ENCODE measurements at places on chromosomes 11 and 22.
A peak's percentile ranks its signal among the peaks of the same experiment; 100 is the strongest.

- no peak for DNase-seq
Measured at GRCh38 chr22:47495110-47495509, 732.7 kb downstream of the TBC1D22A start.

DNA sequence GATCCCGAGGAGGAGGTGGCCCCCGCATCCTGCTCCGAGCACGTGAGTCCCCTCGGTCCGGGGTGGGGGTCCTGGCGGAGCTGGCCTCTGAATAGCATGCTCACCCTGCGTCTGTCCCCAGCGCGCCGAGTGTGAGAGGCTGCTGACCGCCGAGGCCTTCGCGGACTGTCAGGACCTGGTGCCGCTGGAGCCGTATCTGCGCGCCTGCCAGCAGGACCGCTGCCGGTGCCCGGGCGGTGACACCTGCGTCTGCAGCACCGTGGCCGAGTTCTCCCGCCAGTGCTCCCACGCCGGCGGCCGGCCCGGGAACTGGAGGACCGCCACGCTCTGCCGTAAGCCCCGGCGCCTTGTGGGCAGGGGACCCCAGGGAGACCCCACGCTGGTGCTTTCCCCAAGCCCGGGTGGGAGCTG lies 3.5 kb downstream of the MUC2 start:
- peak; percentile 31 for DNase-seq

DNA sequence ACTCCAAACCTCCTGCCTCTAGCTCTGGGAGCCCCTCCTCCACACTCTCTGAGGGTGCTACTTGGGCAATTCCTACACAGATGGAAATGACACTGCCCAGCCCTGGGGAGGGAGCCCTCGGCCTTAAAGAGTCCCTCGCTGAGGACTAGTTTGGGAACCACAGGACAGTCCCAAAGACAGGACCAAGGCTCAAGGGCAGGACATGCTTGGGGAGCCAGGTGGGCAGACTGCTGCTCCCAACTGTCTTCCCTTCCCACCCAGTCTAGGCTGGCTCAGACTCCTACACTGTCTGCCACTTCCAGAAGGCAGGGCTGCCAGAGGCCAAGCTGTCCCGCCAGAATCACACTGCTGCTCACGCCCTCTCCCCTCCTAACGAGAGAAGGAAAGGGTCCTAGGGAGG lies 9.8 kb downstream of the ARRB1 start:
- no peak for DNase-seq

- no peak for DNase-seq
Measured at GRCh38 chr11:112722148-112722547, 239.1 kb upstream of the NCAM1 start.

DNA sequence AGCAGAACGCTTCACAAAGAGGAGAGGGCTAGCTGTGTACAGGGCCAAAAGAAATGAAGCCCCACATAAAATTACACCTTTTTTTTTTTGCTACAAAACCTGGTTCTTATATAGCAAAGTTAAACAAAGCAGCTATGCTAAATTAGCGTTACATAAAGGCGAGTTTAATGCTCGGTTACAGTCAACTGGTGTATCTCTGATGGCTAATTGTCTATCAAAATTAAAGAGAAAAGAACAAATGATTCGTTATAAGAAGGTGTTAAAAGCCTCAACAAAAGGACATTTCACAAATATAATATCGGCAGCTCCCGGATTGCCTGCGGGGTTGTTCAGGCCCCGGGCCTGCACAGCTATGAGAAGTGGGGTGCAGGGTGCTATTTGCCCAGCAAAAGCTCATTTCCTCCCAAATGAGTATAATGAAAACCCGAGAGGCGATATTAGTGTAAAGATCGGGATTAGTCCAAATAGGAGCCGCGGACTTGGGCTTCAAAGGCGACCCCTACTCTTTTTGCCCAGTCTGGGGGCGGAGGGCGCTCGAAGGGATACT lies 13.3 kb upstream of the PAX6 start:
- DNase-seq = no peak

DNA sequence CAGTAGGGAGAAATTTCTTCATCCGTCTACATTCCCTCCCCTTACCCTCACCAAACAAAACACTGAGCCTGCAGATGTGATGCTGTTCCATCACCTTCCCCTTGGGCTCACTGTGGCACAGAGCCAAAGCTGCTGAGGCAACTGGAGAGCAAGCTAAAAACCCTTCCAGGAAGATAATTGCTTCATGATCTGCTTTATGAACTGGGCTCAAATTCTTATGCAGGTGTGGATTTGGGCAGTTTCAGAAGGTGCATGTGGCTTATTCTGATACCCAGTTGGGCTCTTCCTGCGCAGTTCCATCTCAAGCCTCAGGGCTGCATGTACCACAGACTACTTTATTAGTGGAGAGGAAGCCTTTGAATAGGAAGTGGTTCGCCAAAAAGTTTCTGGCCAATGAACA lies 58.3 kb downstream of the AAMDC start:
- DNase-seq = no peak

GRCh38 chr11:120403966-120404365 lies 67.8 kb downstream of the ARHGEF12 start:
- DNase-seq = no peak

GRCh38 chr11:57513911-57514537 lies 1.5 kb downstream of the SLC43A1 start:
- DNase-seq = peak; percentile 71

GRCh38 chr11:94882931-94883330 lies 90.4 kb downstream of the CWC15 start:
- DNase-seq = no peak

DNA sequence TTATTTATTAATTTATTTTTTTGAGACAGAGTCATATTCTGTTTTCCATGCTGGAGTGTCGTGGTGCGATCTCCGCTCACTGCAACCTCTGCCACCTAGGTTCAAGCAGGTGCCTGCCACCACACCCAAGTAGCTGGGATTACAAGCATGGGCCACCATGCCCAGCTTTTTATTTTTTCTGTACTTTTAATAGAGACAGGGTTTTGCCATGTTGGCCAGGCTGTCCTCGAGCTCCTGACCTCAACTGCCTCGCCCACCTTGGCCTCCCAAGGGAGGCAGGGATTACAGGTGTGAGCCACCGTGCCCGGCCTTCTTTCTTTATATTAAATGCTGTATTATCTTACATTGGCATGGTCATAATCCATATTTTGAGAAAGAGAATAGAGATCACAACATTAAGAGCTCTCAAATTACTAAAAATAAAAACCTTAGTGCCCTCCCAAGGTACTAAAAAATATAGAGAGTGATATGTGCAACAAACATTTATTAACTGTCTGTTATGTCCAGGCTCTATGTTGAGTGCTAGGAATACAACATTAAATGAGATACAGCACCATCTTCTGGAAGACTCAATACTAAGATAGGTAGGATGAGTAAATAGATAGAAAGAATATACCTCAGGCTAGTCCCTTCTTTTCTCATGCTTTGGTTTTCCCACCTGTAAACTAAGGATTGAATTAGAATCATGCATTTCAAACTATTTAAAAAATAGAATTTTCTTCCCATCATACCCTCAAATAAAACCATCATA lies 84.1 kb downstream of the BBOX1 start:
- no peak for DNase-seq

- DNase-seq = no peak
Measured at GRCh38 chr11:134685793-134686380, 273.8 kb upstream of the B3GAT1 start.

DNA sequence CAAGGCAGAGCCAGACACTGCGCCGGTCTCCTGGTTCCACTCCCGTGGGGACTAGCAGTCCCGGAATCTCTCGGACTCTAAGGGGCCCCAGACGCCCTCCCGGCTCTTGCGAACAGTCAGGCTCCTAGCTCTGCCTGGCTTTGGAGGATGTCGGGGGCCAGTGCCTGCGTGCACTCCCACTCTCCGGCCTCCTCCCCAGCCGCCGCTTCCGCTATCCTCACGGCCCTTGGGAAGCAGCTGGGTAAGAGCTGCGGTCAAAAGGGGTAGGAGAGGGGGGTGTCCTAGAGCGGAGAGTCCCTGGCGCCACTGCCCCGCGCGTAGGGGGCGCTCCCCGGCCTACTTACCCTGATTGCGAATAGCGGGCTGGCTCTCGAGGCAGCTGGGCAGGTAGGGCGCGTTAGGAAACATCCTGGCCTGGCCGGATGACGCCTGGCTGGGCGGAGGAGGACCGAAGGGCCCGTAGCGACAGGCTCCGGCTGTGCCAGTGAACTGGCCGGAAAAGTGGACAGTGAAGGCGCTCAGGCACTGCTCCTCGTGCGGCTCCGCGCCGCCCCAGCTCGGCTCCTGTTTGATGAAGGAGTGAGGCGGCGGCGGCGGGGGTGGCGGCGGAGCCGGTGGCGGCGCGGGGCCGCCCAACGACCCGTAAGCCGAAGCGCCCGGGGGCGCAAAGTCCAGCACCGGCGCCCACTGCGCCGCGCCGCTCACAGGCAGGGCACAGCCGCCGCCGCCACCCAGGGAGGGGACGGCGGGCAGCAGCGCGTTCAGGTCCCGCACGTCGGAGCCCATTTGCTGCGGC lies 785 bp downstream of the WT1 start:
- DNase-seq = no peak

- no peak for DNase-seq
Measured at GRCh38 chr11:111921541-111922230, 3.0 kb downstream of the C11orf52 start.

- no peak for DNase-seq
Measured at GRCh38 chr11:2289350-2289749, 12.4 kb downstream of the C11orf21 start.
